Thoracic aorta (tissue), 2 donors: ENCODE measurements at places on chromosomes 12 and 14. TPM values are rescaled to one million over a fixed set of nuclear protein-coding genes. Genes with fewer than 3 reads are reported as not detected.

RTN1 gene
- total RNA-seq, result 66.5 TPM

ALX1 gene
- total RNA-seq, result not detected

ACSM4 gene
- not detected for total RNA-seq

FGF23 gene
- not detected for total RNA-seq

CLEC4D gene
- 0.63 TPM for total RNA-seq

TMCC3 gene
- total RNA-seq, result 12.4 TPM

BDKRB2 gene
- total RNA-seq, result 2.6 TPM

TAS2R43 gene
- 2.7 TPM for total RNA-seq

DNA sequence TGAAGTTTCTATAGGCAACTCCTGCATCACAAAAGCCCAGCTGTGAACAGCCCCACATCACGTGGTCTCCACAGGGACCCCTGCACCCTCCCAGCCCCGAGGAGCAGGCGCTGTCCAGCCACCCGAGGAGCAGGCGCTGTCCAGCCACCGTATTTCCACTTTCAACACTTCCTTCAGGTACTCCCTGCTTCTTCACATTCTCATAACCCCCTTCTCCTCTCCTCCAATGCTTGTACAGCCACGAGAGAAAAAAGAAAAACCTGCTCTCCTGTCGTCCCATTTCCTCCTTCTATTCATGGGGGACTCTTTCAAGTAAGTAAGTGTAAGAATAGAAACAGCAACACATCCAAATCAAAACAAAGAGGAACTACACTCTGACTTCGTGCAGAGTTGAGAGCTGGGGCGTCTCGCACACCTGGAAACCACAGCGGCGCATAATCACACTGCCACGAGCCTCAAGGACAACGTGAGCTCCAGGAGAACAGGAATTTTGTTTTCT is 11.9 kb downstream of the CDC42BPB start:
- DNase-seq, result no peak

GRCh38 chr12:67710582-67710981 is 62.0 kb downstream of the DYRK2 start:
- DNase-seq, result no peak

GRCh38 chr14:32770422-32770821 is 168.3 kb upstream of the NPAS3 start:
- no peak for DNase-seq

DNA sequence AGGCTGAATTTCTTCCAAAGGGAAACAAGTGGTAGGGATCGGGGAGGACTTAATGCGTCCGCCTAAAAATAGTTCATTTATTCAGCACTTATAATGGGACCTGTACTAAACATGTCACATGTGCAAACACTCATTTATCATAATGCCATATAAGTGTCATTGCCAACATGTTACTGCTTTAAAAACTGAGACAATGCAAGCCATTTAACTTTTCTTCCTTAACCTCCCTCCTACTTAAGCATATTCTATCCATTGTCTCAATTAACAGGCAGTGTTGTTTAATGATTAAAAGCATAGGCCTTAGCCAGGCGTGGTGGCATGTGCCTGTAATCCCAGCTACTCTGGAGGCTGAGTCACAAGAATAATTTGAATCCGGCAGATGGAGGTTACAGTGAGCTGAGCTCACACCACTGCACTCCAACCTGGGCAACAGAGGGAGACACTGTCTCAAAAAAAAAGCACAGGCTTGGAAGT is 13.5 kb upstream of the SCFD1 start:
- no peak for DNase-seq

DNA sequence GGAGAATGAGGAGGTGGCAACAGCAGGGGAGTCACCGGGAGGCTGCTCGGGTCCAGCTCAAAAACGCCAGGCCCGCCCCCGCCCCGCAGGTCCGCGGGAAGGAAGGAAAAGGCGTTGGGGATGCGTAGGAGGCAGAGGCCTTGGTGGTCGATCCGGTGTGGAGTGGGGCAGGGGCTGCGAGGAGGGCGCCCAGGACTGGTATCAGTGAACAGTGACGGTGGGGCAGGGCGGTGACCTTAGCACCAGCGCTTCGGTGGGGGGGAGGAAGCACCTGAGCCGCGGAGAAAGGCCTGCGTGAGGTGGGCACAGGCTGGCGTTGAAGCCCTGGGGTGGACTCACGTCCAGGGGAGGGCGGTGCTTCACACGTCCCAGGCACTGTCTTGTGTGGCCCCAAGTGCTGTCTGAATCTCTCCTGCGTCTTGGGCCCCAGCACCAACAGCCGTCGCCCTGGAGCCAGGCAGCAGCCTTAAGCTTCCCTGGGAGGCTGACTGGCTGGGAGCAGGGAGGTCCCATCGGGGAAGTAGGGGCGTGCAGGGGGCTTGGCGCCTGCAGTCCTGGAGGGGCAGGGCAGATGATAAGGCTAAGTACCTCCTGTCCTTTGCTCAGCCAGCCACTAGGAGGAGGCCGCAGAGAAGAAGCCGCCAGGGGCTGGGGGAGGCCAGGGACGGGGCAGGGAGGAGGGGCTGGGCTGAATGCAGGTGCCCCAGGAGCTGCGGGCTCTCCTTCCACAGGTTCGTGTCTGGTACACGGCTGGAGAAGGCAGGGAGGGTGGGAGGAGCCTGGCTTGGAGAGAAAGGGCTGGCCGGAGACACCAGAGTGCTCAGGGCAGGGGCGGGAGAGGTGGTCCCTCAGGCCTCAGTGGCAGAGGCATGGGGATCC is 26.5 kb downstream of the ZBTB42 start:
- DNase-seq, result no peak

DNA sequence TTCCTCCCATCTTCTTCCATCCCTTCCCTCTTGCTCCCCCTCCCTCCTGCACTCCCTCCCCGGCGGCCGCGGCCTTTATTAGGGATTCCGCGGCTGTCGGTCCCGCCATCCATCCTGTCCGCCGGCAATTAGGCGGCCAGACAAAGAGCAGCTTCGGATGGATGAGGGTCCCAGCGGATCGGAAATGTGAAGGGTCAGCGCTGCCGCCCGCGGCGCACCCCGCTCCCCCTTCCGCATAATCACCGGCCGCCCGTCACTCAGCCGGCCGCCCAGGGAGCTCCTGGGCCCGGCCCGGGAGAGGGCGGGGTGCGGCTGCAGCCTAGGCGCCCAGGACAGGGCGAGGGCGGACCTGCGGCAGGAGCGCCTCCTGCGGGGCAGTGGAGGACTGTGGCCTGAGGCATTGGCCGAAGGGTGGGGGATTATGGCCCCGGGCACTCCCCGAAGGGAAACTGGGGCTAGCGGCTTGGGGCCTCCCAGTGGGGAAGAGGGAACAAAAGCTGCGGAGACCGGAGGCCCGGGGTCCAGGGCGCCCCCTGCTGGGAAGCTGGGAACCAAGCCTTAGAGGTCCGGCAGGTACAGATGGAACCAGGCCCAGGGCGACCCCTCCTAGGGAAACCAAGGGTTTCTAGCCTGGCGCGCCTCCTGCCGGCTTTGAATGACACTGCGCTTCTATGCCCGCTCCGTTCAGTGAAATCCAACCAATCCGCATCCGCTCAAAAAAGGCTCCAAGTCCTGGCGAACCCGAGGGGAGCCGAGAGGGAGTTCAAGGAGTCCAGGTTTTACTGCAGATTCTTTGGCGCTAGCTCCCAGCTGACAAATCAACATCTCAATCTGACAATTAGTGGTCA is 4.4 kb upstream of the DNAJC22 start:
- DNase-seq, result no peak

DNA sequence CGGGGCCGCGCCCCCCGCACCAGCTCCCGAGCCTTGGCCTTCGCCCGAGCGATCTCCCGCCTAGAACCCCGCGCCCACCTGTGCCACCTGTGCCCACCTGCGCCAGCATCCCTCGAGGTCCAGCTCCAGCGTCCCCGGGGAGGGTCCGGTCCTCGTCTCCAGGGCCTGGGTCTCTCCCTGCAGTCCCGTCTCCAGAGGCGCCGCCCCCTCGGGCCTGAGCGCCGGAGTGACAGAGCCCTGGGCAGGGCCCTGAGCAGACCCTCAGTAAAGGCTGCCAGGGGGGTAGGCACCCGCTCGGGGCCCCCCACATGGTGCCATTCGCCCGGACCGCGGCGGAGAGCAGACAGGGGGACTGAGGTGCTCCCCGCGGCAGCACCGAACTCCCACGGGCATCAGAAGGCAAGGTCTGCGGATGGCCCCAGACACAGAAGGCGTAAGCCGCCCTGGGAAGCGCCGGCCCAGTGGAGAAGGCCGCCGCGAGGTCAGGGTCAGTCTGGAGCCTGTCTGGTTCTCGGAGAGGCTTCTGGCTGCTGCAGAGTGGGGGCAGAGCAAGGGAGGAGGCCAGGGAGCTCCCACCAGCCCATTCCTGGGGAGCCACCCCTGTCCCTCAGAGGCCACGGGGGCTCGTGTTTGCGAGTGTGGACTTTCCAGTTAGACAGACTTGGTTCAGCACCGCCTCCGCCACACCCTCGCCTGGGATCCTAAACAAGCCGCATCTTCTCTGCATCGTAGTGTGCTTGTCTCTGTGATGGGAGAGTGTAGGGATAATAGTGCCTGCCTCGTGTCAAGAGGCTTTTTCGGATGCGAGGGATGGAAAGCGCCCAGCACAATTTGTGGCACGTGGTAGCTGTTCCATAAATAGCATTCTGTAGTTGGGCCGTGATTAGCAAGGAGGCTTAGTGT is 1.1 kb upstream of the PPP1R13B start:
- DNase-seq, result no peak

DNA sequence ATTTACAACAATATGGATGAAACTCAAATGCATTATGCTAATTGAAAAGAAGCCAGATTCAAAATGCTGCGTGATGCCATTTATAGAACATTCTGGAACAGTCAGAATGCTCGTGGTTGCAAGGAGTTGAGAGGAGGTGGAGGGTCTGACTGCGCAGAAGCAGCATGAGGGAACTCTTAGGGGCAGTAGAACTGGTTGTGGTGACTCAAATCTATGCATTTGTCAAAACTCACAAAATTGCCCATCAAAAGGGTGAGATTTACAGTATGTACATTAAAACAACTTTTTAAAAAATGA is 113.7 kb upstream of the PDZRN4 start:
- no peak for DNase-seq

GRCh38 chr14:94368956-94369355 is 19.4 kb downstream of the SERPINA1 start:
- DNase-seq, result no peak

GRCh38 chr14:99242816-99243721 is 28.9 kb downstream of the BCL11B start:
- DNase-seq, result no peak

DNA sequence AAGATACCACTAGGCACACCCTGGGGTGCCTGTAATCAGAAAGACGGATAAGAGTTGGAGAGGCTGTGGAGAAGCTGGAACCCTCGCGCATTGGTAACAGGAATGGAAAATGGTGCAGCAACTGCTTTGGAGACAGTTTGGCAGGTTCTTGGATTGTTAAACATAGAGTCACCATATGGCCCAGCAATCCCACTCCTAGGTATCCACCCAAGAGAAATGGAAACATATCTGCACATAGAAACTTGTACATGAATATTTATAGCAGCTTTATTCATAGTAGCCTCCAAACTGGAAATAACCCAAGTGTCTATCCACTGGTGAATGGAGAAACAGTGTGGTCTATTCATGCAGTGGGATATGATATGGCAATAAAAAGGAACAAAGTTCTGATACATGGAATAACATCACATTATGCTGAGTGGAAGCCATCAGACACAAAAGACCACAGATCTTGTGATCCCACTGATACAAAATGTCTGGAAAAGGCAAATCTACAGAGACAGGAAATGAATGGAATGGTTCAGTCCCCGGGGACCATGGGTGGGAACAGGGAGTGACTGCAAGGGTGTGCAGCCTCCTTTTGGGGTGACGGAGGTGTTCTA is 45.4 kb downstream of the JAG2 start:
- DNase-seq, result no peak

DNA sequence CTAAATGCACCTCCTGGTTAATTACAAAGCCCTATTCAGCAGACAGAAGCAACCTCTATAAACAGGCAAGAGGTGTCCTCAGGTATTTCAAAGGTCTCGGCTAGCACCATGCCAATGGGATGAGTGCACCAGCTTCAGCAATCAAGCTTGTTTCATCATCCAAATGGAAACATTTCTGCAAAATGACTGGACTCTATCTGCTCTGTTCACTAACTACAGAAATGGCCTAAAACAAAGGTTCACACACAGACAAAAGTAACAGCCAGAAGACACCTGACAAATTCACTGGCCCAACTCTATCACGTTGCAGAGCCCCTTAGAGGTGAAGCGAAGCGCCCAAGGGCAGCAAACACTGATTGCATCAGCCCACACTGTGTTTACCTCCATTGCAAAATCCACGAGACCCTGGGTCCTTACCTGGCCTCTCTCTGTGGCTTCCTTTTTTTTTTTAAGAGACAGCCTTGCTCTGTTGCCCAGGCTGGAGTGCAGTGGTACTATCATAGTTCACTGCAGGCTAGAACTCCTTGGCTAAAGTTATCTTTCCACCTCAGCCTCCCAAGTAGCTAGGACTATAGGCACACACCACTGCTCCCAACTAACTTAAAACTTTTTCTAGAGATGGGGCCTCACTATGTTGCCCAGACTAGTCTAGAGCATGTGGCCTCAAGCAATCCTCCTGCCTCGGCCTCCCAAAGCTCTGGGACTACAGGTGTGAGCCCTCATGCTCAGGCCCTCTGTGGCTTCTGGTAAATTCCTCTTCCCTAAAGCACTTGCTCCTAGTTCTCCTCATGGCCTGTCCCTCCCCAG is 8.5 kb upstream of the SYNE3 start:
- no peak for DNase-seq

DNA sequence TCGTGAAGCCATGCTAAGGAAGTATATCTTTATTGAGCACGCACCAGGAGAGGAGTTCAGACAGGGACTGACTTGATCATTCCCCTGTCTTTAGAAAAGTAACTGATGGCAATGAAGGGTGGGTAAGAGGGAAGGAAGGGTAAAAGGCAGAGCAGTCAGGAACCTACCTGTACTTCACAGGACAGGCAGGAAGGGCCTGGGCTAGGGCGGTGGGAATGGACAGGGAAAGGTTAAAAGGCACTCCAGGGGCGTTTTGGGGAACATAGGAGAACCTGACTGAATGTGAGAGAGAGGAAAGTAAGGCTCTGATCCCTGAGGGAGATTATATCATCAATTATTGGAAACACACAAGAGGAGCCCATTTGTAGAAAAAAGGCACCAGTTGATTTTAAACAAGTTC is 3.9 kb downstream of the SLC35E3 start:
- no peak for DNase-seq
